Smooth muscle cell of the brain vasculature (primary cell): ENCODE measurements at places on chromosomes 11 and 22.

DNA sequence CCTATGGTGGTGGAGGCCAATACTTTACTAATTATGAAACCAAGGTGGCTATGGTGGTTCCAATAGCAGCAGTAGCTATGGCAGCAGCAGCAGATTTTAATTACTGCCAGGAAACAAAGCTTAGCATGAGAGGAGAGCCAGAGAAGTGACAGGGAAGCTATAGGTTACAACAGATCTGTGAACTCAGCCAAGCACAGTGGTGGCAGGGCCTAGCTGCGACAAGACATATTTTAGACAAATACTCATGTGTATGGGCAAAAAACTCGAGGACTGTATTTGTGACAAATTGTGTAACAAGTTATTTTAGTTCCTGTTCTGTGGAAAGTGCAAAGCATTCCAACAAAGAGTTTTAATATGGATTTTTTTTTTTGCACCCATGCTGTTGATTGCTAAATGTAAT, 42.6 kb downstream of the PGM2L1 start:
- DNase-seq, result no peak

DNA sequence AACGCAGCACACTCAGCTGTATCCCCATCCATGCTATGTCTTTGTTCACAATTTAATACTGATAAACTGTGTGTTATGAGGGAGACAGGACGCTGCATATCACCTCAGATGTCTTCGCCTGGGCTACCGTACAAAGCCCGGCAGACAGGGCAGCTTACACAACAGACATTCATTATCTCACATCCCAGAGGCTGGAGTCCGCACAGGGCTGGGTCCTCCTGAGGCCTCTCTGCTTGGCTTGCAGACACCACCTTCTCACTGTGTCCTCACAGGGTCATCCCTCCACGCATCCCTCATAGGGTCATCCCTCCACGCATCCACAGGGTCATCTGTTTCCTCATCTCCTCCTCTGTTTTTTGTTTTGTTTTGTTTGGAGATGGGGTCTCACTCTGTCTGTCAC, 61.2 kb downstream of the SHANK2 start:
- no peak for DNase-seq

GRCh38 chr22:26898946-26899605, 241.7 kb downstream of the MIAT start:
- no peak for DNase-seq

DNA sequence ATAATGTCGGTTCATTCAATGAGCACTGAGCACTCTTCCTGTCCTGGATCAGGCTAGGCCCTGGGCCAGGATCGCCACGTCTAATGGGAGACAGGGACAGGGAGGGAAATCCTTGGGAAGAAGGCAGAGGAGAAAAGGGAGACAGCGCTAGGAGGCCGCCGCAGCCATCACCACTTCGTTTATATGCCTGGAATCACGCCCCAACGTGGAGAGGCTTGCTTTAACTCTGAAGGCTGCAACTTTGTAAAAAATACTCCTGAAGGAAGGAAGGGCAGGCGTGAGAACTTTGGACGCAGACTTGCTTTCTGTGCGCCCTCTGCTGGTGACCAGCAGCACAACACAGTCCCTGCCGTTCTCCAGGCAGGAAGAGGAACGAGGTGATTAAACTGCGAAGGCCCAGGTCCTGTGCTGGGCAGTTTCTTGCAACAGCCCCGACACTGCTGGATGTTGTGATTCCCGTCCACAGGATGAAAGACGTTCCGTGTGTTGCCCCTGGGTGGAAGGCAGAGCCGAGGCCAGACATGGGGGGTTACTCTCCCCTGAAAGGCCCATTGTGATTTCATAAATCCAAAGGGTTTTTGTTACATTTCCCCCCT, 22.1 kb downstream of the RIBC2 start:
- peak; percentile 83 for DNase-seq

GRCh38 chr11:73116636-73117035, 25.5 kb downstream of the FCHSD2 start:
- DNase-seq, result no peak

- DNase-seq, result no peak
These were observed 396.9 kb upstream of the SYN3 start for GRCh38 chr22:33455036-33455435.

GRCh38 chr22:29028468-29028867, 33.2 kb downstream of the C22orf31 start:
- no peak for DNase-seq

DNA sequence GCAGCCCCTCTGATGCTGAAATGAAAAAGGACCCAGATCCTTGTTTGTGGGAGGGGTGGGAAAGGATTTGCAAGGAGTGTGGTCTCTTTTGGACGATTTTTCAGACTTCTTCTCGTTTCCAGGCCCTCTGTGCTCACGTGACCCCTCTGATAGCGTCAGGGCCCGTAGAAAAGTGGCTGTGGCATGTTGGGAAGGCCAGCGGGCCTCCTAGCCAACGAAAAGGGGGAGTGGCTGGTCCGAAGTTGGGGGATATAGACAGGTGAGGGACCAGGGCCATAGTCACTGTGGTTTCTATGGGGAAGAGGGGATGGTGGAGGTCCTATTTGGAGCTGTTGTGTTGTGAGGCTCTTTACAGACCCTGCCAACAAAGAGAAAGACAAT, 6.6 kb downstream of the PARVB start:
- no peak for DNase-seq

- no peak for DNase-seq
These were observed at the start of gene LMF2 for GRCh38 chr22:50507421-50507990. Gene LMF2 (minus strand): TSS chr22:50507702. CDS start chr22:50507675, 27 bp downstream.

DNA sequence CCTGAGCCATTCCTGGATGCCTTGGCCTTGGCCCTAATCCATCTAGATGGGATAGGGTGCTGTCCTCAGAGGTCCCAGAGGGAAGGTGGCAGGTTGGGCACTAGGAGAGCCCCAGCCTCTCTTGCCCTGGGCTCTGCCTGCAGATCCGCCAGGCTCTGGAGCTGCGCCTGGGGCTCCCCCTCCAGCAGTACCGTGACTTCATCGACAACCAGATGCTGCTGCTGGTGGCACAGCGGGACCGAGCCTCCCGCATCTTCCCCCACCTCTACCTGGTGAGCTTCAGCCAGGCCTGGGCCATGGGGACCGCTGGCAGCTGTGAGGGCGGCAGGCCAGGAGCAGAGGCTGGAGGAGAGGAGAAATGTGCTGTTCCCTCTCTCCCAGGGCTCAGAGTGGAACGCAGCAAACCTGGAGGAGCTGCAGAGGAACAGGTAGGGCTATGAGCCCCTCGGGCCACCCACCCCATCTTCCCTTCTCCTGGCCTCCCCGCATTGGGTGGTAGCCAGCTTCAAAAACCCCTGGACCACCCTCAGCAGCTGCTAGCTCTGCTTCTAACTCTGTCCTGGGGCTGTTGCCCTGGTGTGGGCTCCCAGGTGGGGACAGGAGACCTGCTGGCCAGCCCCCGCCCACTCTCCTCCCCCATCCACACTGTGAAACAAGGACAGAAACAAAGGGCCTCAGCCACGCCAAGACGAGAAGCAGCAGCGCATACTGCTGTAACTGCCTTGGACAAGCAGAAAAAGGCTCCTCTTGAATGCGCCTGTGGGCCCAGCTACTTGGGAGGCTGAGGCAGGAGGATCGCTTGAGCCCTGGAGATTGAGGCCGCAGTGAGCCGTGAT, 4.9 kb downstream of the SSH3 start:
- no peak for DNase-seq

DNA sequence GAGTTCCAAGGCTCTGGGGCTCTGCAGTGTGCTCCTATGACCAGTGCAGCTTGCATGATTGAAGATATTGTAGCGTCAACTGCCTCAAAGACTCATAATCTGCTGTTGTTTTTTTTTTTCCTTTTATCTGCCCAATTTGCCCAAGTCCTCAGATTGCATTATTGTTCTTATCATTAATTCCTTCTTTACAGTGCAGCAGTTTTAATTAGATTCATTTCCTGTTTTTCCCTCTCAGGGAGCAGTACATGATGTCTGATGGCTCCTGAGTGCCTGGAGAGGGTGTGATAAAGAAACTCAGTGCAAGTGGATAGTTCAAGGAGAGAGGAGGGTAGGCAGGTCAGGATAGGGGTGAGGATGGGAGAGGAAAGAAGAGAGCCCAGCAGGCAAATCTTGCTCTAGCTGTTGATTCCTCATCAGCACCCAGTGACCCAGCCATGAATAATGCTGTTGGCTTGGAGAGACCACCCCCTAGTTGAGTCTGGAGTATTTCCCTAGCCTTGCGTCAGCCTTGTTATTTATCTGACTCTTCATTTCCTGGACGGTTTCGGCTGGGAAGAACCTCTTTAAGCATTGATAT, 219.6 kb upstream of the SESN3 start:
- no peak for DNase-seq

GRCh38 chr11:70734379-70734778, 336.1 kb downstream of the CTTN start:
- DNase-seq, result no peak

- DNase-seq, result no peak
These were observed 34.8 kb downstream of the KCNQ1OT1 start for GRCh38 chr11:2664791-2665525.

- no peak for DNase-seq
These were observed 58.0 kb downstream of the MCM5 start for GRCh38 chr22:35457729-35458546.

DNA sequence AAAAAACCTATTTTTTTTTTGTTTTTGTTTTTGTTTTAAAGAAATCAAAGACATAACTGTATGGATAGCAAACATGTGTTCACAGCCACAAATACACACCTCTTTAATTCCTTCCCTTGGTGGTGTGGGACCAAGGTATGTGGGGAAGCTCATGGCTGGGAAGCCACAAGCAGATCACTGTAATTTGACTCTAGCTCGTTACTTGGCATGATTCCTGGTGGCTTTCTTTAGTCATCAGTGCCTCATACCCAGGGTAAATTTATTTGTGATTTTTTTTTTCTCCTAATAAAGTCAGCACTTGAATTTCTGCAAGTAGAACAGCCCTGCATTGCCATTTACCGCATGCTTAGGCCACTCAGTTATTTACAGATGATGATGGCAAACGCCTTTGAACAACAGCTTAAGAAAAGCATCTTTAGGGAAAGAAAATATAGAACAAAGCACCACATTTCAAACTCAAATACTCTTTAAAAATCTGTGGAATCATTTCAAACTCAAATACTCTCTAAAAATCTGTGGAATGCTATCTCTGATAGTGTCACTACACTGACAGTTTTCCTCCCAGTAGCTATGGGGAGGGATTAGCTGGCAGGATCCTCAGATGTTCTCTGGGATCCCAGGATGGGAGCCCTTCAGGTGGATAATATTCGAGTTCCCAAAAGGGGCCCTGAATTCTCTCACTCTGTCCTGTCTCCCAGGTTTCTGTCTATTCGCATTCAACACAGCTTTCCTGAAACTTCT, 687.2 kb downstream of the OPCML start:
- peak; percentile 24 for DNase-seq

GRCh38 chr22:29098296-29098695, 25.5 kb downstream of the KREMEN1 start:
- DNase-seq, result no peak

- no peak for DNase-seq
These were observed 4.7 kb downstream of the CSNK2A3 start for GRCh38 chr11:11348303-11348702.

DNA sequence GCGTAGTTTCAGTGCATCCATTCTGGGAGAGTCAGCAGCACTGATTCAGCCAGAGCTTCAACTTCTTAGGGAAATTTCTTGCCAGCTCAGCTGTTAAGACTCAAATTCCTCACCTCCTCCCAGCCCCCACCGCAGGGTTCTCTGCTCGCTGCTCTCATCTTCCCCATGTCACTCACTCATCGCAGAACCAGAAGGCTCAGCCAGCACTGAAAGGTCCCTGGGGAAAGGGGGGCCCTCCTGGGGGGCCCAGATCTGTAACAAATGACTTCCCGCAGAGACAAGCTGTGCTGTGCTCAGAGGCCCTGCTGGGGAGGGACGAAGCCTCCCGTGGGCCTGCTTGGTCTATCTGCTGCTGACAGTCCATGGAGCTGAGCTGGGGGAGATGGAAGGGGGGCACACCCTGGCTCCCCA, 220.6 kb downstream of the NTM start:
- no peak for DNase-seq

DNA sequence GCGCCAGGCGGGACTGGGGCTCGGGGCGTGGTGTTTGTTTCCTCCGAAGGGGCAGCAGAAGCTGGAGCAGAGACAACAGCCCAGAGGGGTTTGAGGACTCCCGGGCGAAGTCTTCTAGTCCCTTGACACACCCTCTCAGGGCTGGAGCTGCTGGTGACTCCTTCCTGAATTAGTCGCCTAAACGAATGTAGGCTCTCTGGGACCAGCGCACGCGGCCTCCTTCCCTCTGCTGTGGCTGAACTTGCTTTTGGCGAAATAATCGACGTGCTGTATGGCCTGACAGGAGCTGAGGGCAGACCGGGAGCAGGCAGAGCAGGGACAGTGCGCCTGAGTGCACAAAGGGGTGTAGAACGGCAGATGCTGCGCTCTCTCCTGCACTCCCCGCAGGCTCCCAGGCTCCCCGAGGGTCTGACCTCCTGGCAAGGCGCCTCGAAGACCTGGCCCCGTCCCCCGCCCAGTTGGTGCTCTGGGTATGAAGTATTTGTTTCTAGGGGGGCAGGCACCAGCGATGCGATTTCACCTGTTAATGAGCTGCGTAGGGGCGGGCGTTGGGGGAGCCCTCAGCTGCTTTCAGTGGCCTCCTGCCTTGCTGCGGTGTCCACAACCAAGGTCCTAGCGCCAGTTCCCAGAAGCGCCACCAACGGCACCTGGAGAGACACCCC, 5.3 kb downstream of the SLC17A6 start:
- DNase-seq, result no peak

- DNase-seq, result no peak
These were observed 353.1 kb downstream of the TBC1D22A start for GRCh38 chr22:47115518-47115890.

- no peak for DNase-seq
These were observed 1003.3 kb upstream of the CCDC90B start for GRCh38 chr11:84289381-84289906.

DNA sequence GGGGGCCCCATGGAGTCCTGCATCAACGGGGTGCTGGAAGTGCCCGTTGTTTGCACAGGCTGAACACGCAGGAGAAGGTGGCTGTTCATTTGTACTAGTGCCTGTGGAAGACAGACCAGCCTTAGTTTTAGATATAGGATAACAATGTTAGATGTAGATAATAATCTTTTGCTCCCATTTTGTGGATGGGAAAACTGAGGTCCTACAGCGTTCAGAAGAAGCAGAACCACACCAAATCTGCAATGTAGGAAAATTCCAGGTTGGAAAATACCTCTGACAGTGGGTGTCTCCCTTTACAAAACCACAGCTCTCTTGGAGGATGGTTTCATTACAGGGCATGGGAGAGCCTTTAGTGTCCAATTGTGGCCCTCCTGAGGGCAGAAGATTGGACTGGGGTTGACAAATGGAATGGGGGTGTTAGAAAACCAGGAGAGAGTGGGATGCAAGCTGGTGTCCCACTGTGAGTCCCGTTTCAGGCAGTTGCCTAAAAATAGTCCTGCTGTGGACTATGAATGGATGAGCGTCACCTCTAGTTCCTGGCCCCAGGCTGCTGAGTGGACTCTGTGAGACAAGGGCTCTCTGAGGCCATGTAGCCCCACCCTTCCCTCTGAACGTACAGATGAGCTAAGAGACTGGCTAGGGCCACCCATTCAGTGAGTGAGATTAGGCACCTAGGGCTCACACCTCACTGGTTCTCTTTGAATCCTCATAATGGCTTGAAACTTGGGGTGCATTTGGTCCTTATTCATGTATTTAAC, 508.8 kb downstream of the MN1 start:
- DNase-seq, result no peak

- no peak for DNase-seq
These were observed 12.0 kb downstream of the ETS1 start for GRCh38 chr11:128575174-128575960.
